ENCODE measurements at places on chromosomes 1 and 21. TPM values are rescaled to one million over a fixed set of nuclear protein-coding genes. Genes with fewer than 3 reads are reported as not detected.

GRCh38 chr1:7676274-7676945 is 94.7 kb upstream of the VAMP3 start:
- DNase-seq, result no peak

GRCh38 chr1:67535474-67535873 is 105.3 kb upstream of the SERBP1 start:
- DNase-seq, result peak; percentile 74

DNA sequence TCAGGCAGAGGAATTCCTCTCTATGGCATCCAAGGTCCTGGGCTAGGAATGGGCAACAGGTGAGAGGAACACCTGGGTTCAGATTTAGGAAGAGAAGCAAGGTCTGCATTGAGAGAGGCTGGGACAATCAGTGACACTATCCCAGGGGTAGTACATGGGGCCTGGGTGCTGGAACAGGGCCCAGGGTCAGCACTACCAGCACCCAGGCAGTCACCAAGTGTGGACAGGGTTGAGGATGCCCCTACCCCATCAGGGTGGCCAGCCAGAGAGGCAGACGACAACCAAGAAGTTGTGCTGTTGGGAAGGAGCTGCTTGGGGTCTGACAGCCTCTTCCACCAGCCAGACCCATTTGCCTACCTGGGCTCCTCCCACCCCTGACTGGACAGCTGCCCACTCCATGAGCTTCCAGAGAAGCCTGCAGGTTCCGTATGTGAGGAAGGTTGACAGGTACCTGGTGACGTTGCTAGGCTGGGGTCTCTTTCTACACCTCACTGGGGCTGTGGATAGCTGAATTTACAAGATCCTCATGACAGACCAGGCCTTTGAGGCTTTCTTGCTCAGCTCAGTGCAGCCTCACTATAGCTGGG is 13.9 kb downstream of the CYP4A11 start:
- DNase-seq, result no peak

DNA sequence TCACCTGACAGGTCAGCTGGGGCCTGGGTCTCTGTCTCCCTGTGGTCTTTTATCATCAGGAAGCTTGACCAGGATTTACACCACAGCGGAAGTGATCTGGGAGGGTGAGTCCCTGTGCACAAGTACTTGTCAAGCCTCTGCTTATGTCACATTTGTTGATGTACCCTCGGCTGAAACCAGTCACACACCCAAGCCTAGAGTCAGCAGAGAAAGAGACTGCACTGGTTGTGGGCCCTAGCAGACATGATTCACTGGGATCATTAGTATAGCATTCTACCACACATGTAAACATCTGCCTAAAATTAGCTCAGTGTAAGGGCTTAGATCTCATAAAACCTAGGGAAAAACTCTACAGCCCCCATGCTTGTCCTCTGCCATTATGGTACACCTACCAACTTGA is 79.3 kb upstream of the LAMC2 start:
- no peak for DNase-seq

DNA sequence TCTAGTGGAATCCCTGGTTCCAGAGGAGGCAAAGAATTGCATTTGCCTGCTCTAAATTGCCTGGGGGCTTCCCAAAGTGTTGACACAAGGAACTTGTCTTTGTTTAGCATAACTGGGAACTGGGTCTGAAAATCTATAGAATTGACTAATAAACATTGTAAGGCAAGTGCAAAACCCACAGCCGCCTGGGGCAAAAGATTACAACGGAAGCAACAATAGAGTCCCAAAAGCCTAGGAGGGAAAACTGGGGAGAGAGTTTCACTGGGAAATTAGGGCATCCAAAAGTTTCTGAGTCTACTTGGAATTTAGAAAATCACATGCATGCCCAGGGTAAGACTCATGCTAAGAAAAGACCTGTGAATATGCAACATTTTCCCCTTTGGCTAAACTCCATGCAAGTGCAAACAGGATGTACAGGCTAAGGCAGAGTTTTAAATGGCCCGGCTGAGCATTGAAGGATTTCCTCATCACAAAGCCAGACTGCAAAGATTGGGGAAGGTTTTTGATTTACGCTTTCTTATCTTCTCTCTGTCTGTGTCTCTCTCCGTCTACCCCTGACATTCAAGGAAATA is 725.3 kb upstream of the NCAM2 start:
- DNase-seq, result no peak

DNA sequence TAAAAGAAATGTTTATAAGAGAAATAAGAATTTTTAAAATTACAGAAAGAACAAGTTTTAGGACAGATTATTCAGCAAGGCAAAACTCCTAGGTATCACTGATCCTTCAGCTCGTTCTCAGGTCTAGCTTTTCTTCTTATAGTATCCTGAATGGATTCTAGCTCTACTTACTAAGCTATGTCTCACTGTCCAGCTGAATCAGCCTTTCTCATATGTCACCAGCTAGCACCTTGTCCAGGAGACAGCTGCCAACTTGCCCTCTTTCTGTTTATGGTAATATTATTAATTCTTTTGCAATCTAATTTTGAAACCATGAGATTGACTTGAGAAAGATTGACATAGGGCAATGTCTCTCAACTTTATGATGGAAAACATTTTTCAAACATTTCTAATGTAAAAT is 159.9 kb downstream of the LYPLAL1 start:
- DNase-seq, result no peak

- DNase-seq, result no peak
These were observed 45.9 kb upstream of the CRB1 start for GRCh38 chr1:197222025-197222685.

- peak; percentile 93 for DNase-seq
These were observed 2.9 kb downstream of the LMO4 start for GRCh38 chr1:87331365-87332241.

DNA sequence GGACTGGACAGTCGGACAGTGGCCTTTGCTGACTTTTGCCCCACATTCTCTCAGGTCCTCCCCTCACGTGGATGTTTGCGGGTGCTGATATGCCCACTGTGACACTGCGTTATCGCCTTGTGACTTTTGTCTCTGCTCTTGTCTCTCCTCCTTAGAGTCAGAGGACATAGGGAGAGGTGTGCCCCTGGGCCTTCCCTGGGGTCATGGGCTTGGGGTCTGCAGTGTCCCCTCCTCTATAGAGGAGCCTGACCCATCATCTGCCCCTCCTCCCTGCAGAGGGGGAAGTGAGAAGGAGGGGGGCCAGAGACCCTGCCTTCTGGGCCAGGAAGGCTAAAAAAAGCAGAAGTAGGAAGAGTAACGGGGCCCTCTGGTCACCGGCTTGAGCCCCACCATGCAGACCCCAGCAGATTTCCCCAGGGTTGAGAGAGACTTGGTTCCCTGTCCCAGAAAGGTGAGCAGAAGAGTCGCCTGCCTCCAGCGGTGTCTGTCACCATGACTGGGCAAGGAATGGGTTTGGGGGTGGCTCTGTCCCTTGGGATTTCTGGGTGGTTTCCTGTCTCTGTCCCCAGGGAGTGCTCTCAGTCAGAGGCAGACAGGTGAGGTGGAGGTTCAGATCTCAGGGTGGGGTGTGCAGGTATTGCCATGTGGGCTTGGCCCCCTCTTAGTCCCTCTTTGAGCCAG is 13.3 kb downstream of the RPS6KA1 start:
- no peak for DNase-seq

DNA sequence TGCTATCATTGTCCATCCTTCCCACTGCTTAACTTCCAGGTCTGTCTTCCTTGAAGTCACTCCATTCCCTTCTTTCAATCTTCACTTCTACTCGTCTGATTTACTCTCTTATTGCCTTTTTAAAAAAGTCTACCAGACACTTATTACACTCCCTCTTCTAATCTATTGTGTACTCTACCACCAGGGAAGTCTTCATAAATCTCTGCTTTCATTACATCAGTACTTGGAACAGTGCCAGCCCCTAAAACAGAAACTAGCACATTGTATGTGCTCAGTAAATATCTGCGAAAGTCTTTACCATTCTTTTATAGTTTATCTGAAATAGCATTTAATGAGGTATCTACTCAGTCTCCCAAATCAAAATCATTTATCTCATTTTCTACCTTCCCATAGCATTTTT is 236.4 kb downstream of the USH2A start:
- DNase-seq, result no peak

DNA sequence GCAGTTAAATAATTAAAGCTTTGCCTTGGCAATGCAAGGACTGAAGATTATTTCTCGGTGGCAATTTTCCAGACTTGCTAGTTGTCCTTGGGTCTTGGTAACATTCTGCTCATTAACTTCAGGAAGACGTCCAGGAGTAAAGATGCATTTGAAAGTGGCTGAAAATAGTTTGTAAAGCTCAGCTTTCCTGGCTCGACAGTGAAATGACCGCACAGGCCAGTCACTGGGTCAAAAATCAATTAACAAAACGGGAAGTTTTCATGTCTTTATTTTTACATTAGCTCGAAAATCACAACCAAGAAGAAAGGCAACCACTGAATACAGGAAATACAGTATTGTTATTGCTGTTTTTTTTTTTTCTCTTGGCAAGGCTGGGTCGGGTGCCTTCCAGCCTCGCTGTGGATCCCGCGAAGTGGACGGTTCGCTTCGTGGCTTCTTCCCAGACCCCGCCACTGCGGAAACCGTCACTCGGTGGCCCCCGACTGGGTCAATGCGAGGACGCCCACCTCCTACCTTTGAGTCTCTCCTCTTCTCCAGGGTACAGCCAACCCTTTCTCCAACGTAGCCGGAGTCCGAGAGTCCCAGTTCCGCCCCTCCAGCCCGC is 479 bp upstream of the SNX7 start:
- DNase-seq, result no peak

- DNase-seq, result peak; percentile 76
These were observed 1.2 kb upstream of the HSPB7 start for GRCh38 chr1:16018749-16019643.

- DNase-seq, result peak; percentile 94
These were observed at the start of gene NASP for GRCh38 chr1:45583666-45584350. Gene NASP, plus strand, starts transcription at chr1:45584041. Its CDS starts 106 bp downstream, at chr1:45584147.

GRCh38 chr1:76666499-76666898 is 200.8 kb upstream of the ST6GALNAC5 start:
- no peak for DNase-seq

DNA sequence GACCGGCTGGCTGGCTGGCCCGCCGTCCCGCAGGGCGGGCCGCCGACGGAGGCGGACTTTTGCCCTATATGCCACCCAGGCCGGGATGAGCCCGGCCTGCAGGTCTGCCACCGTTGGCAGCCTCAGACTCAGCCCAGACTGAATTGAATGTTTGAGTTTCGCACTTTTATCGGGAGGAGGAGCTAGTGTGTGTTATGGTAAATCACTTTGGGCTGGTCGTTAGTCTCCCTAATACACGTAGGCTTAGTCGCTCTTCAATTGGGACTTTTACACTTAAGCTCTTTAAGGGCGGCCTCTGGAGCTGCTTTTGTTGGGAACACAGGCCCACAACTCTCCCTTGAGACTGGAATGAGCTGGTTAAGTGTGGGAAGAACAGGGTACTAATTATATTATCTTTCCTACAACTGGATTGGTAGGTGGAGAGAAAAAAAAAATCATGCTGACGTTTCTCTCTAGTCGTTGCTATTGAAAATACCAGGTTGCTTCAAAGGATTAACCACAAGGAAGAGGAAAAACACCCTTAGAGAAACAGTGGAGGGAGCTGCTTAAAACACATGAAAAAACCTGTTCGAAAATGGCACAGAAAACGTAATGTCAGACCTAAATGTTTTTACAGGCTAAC is 1.4 kb upstream of the IRF2BP2 start:
- no peak for DNase-seq

GRCh38 chr1:63790989-63791388 is 17.2 kb downstream of the ROR1 start:
- no peak for DNase-seq

GRCh38 chr1:16605532-16606505 is 7.5 kb downstream of the NBPF1 start:
- peak; percentile 66 for DNase-seq

- no peak for DNase-seq
These were observed 6.2 kb upstream of the TMEM200B start for GRCh38 chr1:29129916-29130315.

DNA sequence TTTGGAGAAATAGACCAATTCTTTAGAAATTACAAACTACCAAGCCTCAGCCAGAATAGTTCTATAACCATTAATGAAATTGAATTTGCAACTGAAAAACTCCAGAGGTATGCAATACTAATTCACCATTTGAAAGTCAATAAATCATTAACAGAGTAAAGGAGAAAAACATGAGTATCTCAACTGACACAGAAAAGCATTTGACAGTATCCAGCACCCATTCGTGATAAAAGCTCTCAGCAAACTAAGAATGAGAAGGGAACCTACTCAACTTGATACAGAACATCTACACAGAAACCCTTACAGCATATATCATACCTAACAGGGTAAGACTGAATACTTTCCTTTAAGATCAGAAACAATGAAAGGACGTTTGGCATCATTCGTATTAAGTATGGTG is 54.3 kb downstream of the ST6GALNAC5 start:
- DNase-seq, result no peak

- no peak for DNase-seq
These were observed 536.4 kb downstream of the DPYD start for GRCh38 chr1:97384294-97384968.

GRCh38 chr1:48688102-48688760 is 88.5 kb downstream of the BEND5 start:
- no peak for DNase-seq

DNA sequence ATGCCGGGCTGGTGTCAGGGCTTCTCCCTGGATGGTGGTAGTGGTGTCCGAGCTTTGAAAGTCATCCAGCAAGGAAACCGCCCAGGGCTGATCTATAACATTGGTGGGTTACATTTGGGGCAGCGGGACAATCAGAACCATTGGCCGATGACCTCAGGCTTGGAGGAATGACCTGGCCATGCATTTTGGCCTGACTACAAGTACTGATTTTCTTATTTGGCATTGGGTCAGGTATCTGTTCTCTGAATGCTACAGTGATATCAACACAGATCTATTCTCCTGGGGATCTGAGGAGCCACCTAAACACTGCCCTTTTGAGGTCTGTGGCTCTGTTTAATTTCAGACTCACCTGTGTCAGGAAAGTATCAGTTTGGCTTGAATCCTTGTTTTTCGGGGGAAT is 128.7 kb downstream of the VPS13D start:
- no peak for DNase-seq

The RNASEL gene
- total RNA-seq, result 2.9 TPM

The ACTA1 gene
- 1,694 TPM for total RNA-seq

The MEF2D gene
- total RNA-seq, result 99.7 TPM

The RUNX3 gene
- total RNA-seq, result 1.8 TPM

The SPAG17 gene
- total RNA-seq, result not detected

The TENT5C gene
- total RNA-seq, result 18.7 TPM

The CNIH3 gene
- total RNA-seq, result 1.2 TPM

The FMOD gene
- 7.7 TPM for total RNA-seq

The MSH4 gene
- 0.35 TPM for total RNA-seq

The SMPDL3B gene
- total RNA-seq, result not detected

The RNU1-3 gene
- total RNA-seq, result 4,572 TPM

The ECM1 gene
- 24.1 TPM for total RNA-seq

Data from Right ventricle myocardium inferior (tissue), 1 donor.